GDM1 (cell line): ENCODE measurements at places on chromosomes 1 and 21.

DNA sequence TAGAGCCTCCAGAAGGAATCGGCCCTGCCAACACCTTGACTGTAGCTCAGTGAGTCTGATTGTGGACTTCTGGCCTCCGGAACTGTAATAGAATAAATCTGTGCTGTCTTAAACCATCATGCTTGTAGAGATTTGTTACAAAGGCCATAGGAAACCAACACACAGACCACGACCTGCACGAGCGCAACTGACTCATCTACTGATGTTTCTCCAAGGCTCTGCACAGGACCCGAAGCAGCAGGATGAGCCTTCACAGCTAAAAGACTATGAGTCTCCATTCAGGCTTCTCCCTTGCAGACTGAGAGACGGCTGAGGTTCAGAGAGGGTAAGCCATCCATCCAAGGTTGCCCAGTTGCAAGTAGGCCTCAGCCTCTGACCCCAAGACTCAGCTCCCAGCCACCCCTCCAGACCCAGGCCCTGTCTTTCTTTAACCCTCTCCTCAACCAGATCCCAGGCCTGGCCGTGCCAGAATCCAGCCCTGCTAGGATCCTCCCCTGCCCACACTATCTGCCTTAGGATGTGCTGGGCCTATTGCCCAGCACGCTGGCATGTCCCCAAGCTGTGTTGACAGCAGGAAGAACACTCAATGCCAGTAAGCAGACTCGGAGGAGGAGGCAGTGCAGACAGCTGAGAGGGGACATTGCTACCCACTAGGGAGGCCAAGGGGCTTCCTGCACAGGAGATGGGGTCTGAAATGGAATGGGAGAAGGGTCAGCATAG is 109.0 kb downstream of the HMGB4 start:
- no peak for DNase-seq

DNA sequence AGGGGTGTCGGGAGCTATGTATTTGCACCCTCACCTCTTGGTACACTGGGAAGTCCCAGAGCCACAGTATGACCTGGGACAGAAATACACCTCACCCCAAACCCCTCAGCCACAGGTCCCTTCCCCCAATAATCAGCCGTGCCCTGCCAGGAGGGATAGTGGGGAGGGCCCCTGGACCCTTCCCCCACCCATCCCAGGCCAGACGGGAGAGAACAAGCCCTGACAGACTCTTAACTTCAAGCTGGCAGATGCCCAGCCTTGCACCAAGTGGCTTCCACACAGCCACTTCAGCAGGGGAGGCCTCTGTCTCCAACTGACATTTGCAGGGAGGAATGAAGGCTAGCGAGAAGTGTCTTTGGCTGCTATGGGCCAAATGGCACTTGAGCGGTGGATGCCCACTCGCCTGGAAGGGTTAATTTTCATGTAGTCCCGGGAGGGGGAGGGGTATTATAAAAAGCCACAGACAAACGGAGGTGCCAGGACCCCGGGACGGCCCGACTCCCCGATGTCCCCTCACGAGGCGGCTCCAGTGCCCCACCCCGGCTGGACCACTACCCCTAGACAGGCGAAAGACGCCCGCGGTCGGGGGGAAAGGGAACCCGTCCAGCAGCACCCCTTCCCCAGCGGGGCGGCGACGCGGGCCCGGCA is 495 bp downstream of the SYNC start:
- DNase-seq: no peak

- DNase-seq: no peak
Observed at GRCh38 chr1:227948493-227949260, 945 bp upstream of the WNT9A start.

- no peak for DNase-seq
Observed at GRCh38 chr1:182175361-182175931, 113.9 kb upstream of the ZNF648 start.

- no peak for DNase-seq
Observed at GRCh38 chr1:40783001-40783905, at the start of gene KCNQ4. Gene KCNQ4, plus strand, starts transcription at chr1:40783787. Its CDS starts 307 bp downstream, at chr1:40784094.

- DNase-seq: no peak
Observed at GRCh38 chr1:95503278-95504030, 269.4 kb downstream of the RWDD3 start.

DNA sequence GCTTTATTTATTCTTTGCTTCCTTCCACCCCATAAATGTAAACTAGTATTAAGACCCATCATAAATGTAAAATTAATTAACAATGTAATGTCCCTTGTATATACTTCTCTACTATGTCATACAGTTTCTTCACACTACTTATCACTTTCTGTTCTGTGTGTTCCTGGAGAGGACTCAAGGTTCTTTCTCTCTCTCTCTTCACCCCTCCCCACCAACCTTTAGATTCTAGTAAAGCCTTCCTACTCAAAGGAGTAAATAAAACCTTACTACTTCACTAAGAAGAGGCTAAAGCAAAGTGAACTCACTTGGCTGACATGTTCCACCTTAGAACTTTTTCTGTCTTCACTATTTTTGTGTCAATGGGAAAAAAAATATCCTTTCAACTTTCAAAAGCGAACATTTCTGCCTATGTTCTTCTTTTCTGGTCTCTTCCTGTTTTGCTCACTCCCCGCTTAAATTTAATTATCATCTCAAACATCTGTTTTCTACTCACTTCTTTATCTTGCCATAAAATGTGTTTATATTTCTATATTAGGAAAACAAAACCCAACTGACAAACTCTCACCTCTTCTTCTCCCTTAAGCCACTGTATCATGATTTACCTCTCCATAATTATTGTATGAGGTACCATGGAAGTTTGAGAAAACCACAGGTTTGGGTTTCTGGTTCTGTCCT is 260.3 kb downstream of the DPYD start:
- DNase-seq: no peak

GRCh38 chr1:166865926-166866325 is 10.1 kb downstream of the TADA1 start:
- no peak for DNase-seq

- no peak for DNase-seq
Observed at GRCh38 chr1:162062542-162063015, 6.9 kb upstream of the NOS1AP start.

GRCh38 chr1:224747578-224747977 is 131.5 kb downstream of the CNIH3 start:
- peak; percentile 28 for DNase-seq

GRCh38 chr1:218507355-218508002 is 162.3 kb downstream of the TGFB2 start:
- no peak for DNase-seq

DNA sequence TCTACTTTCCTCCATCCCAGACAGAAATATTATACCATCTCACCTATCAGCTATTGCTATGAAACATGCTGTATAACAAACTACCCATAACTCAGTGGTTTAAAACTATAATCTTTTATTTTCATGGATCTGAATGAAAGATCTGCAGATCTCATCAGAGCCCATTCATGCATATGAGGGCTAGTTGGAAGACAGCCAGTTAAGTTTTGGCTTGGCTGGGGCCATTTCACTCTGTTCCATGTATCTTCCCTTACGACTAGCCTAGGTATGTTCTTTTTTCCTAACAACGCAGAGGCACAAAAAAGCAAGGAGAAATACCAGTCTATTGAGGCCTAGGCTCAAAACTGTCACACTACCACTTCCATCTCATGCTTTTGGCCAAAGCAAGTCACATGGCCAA is 28.1 kb upstream of the RGS1 start:
- DNase-seq: no peak

DNA sequence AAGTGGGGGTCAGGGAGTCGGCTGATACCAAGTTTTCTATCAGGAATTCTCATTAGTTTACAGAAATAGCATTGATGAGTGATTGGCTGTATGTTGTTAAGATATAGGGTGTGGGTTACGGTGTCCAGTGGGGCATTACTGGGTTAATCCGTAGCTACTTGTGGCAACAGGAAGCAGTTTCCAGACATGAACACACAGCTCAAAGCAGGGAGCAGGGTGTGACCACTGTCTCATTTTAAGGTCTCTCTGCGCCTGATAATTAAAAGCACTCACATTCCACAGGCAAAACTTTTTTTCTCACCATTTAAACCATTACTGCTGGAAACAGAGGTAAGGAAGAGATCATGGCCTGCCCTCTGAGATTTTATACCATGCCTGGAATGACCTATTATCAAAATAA is 114.9 kb downstream of the SIK1 start:
- no peak for DNase-seq

DNA sequence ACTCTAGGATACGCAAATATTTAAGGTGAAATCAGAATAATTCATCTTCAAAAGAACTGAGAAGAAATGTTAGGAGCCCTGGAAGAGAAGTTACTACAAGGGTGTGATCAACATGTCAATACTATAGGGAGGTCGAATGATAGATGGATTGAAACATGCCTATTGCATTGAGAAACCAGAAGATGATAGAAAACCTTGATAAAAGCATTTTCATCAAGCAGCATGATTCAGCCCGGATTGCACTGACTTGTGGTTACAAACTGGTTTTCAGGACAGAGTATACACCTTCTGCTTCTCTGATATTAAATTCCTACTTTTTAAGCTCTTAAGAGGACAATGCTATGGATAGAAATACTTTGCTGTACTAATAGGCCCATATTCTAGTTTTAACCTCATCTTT is 164.2 kb downstream of the FMN2 start:
- DNase-seq: no peak

GRCh38 chr21:42191696-42192595 is 27.0 kb upstream of the ABCG1 start:
- DNase-seq: no peak

DNA sequence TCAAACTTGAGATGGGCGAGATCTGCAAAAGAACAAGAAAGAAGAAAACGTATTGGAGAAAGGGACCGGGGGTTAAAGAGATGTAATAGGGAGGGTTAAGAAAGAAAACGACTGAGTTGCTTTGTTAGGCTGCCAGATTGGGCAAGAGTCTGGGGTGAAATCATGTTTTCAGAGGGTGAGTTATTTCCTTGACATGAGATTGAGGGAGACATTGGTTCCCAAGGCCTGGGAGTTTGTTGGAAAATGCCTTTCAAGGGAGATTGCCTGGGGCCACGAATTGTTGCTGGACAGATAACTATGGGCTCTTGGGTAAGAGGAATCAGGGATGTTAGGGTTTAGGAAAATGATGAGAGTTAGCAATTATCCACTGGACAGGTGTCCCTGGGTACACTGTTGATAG is 776 bp upstream of the CADM3 start:
- DNase-seq: no peak

DNA sequence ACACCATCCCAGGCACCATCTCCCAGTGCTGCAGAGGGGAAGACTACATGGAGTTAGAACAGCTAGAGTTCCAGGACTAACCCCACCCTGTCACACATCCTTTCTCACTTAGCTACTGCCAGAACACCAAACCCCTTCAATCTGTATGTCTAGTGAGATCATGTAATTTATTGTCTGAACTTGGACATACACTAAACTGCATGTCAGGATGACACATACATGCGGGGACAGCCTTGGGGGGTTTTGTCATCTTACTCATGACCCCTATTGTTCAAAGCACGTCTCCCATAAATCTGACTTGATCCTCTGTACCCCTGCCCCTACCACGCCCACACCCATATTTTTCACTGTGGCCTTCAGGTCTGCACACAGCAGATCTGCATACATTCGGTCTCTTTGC is 71.3 kb downstream of the GABPA start:
- DNase-seq: no peak

DNA sequence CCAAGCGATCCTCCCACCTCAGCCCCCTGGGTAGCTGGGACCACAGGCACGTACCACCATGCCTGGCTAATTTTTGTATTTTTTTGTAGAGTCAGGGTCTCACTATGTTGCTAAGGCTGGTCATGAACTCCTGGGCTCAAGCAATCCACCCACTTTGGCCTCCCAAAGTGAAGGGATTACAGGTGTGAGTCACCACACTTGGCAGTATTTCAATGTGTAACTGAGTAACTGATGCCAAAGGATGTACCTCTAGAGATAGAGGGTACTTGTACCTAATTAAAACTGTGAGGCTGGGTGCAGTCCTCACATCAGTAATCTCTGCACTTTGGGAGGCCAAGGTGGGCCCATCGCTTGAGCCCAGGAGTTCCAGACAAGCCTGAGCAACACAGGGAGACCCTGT is 258.7 kb upstream of the DMRTA2 start:
- no peak for DNase-seq
